ENCODE measurements at places on chromosomes 1 and 21.

DNA sequence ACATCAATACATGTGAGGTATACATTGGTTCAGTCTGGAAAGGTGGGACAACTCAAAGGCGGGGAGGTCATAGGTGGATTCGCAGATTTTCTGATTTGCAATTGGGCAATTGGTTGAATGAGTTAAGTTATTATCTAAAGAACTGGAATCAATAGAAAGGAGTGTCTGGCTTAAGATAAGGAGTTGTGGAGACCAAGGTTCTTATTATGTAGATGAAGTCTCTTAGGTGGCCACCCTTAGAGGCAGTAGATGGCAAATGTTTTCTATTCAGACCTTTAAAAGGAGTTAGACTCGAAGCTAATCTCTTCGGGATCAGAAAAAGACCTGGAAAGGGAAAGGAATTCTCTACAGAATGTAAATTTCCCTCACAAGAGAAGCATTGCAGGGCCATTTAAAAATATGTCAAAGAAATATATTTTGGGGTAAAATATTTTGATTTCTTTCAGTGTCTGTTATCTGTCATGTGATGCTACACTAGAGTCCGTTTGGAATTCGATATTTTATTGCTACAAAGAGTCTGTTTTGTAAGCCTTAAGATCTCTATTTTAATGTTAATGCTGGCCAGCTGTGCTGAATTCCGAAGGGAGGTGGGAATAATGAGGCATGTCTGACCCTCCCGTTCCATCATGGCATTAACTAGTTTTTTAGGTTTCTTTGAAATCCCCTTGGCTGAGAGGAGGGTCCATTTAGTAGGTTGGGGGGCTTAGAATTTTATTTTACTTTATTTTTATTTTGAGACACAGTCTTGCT lies 265.1 kb downstream of the PTPRU start:
- DNase-seq, result no peak

DNA sequence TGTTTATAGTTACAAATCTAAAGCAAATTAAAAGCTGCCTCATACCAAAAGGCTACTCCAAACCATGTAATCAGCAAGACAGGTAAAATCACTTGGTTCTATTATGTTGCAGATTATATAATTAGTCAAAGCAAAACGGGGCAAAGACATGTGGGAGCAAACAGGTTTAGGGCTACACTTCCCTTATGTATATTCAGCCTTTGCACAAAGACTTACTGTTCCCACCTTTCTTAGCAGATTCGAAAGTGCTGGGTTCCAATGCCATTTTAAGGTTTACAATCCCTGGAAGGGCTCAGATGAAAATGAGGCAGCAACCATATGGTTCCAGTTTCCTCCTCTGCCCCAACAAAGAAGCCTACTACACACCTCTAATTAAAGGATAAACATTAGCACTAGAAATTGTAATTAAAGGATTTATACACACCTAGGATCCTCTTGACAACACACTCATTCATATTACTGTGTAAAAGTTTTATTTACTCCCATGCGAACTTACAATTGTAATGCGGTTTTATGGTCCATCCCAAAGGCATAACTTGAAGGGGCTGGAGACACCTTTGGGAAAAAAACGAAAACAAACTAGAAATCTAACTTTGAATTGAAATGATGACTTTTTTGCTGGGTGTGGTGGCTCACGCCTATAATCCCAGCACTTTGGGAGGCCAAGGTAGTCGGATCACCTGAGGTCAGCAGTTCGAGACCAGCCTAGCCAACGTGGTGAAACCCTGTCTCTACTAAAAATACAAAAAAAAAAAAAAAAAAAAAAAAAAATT lies 117.3 kb upstream of the PKN2 start:
- no peak for DNase-seq

DNA sequence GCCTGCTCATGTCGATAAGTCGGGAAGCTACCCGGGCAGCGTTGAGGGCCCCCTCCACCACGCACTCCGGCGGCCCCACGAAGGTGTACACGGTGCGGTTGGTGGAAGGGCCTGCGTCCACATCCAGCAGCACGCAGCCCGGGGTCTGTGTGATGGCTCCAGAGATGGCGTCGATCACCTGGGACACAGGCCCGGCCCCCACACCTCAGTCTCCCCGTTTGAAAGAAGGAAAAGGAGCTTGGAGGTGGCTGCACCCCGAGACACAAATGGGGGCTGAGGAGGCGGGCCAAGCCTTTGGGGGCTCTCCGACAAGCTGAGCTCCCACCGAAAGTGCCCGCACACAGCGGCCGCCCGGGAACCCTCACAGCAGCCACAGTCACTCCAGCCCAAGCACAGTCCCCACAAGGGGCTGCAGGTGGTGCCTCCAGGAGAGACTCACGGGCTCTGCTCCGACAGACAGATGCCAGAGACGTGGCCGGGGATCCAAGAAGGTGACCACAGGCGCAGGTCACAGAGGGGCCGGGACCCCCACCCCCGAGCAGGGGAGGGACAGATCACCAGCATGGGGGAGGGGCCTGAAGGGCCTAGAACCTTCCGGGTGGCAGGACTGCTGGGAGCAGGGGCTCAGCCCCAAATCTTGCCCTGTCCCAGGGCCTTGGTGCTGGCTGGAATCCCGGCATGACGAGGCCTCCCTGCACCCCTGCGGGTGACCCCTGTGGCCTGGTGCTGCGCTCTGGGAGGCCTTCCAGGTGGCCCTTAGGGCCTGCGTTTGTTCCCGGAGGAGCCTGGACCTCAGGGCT lies 1.0 kb downstream of the FTCD start:
- no peak for DNase-seq

DNA sequence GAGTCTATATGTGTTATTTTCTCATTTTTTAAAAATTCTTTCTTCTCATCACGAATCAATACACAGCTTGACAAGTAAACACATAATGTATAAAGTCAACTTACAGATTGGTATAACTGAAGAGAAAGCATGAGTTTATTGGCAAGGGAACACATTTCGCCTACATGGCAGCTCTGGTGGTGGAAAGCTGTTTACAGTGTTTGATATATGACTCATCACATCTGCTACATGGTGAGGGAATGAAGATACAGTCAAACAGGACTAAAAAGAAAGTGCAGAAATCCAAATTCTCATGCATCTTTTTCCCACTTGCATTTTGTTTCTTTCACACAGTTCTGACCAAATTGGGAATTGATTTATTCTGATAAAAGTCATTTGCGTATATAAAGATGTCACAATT lies 122.2 kb upstream of the ADGRL4 start:
- no peak for DNase-seq

DNA sequence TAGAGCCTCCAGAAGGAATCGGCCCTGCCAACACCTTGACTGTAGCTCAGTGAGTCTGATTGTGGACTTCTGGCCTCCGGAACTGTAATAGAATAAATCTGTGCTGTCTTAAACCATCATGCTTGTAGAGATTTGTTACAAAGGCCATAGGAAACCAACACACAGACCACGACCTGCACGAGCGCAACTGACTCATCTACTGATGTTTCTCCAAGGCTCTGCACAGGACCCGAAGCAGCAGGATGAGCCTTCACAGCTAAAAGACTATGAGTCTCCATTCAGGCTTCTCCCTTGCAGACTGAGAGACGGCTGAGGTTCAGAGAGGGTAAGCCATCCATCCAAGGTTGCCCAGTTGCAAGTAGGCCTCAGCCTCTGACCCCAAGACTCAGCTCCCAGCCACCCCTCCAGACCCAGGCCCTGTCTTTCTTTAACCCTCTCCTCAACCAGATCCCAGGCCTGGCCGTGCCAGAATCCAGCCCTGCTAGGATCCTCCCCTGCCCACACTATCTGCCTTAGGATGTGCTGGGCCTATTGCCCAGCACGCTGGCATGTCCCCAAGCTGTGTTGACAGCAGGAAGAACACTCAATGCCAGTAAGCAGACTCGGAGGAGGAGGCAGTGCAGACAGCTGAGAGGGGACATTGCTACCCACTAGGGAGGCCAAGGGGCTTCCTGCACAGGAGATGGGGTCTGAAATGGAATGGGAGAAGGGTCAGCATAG lies 109.0 kb downstream of the HMGB4 start:
- DNase-seq, result no peak

DNA sequence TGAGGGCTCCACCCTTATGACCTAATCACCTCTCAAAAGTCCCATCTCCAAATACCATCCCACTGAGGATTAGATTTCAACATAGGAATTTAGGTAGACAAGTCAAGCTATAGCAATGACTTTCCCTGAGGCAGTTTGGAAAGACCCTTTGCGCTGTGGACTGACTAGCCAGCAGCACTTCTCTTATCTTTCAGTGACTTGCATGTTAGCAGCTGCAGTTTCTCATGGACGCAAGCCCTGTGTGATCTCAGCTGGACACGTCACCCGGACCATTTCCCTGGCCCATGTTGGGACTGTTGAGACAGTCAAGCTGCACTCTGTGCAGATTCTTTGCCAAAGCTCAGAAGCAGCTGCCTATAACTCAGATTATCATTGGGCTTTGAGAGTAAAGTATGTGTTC lies 408.1 kb upstream of the USP24 start:
- DNase-seq, result no peak

GRCh38 chr1:235670157-235670776 lies 20.7 kb upstream of the GNG4 start:
- DNase-seq, result no peak
